Eye (tissue), 1 donor: ENCODE measurements at places on chromosomes 3 and 15.

DNA sequence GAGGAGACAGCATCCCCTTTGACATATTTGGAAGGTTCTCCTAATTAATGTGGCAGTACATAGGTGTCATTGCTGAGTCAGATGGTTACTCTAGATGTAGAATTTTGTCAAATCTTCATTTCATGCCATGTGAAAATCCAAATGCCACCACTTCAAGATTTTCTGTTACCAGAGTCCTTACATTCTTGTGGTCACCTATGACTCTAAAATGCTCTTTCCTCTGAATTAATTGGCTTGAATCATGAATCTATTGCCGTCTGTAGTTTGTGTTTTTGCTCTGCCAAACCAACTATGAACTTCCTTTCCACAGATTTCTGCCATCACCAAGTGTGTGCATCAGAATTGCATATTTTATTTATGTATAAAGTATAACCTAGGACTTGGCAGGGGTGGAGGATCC lies 269.4 kb upstream of the ZPLD1 start:
- DNase-seq, result no peak

DNA sequence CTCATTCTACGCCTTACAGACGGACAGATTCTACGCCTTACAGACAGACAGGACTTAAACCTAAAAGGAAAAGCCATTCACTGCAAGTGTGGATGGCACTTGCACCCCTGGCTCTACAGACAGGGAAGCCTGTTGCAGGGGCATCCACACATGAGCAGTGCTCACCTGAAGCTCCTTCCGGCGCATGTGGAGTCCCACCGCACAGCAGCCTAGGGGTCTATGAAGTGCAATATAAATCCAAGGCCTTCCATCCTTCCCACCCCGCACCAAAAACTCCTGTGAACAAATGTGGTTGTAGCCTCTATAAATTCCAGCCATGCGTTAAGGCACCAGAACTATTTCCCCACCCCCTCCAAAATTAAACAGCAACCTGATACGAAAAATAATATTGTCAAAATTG lies 121.3 kb downstream of the LRIG1 start:
- no peak for DNase-seq

- DNase-seq, result peak; percentile 15
Measured at GRCh38 chr3:156643729-156644389, 30.5 kb upstream of the TIPARP start.

GRCh38 chr3:58556761-58557221 lies 19.8 kb upstream of the ACOX2 start:
- no peak for DNase-seq

DNA sequence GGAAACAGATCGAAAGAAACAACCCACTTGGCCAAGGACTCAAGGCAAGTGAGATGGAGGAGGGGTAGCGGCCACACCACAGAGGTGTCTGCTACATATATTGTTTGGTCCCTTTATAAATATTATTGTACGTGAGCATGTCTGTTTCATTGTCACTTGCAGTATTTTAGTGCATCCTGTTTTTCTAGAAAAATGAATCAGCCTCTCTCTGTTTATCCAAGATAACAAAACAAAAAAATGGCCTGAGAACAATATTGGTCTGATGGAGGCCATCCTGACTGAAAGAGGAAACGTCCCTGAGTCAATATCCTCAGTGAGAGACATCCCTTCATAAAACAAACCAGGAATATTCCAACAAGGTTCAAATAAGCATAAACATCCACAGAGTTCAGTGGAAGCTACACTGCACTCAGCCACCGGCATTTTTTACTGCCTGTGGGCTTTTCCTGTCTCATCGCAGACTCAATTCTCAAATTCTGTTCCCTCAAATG lies 42.0 kb downstream of the WWTR1 start:
- DNase-seq, result no peak

DNA sequence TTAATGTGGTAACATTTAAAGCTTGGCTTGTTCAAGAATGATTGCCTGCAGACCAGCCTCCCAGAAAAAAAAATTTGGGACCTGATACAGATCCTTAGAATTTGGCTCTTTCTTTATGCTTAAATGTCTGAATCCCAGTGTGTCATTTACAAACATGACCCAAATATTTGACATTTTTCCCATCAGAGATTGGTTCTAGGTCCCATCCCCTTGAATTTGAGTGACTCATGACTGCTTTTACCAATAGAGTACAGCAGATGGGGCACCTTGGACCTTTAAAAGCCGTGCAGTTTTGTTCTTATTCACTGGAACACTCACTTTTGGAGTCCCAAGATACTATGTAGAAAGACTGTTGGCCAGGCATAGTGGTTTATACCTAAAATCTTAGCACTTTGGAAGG lies 231.6 kb downstream of the ZIC1 start:
- no peak for DNase-seq

DNA sequence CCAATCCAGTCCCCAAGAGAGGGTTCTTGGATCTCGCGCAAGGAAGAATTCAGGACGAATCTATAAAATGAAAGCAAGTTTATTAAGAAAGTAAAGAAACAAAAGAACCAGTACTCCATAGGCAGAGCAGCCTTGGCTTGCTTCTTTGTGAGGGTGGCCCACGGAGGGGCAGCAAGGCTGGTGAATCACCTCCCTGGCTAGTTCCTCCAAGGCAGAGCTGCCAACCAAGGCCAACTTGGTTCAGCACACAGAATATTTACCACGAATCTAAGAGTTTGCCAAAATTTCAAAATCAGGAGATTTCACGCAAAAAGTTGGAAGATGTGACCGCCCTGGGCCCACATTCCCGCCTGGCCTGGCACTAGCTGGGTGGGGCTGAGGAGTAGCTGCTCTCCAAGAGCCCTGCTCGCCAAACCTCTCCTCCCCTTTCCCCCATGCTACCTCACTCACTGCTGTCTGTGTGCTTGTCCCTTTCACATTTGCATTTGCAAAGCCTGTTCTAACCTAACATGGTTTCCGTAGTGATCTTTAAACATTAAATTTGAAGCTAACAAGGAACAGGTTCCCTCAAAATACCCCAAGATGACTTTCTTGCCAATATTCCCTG lies 26.2 kb upstream of the DCUN1D1 start:
- no peak for DNase-seq

- DNase-seq, result no peak
Measured at GRCh38 chr3:50325497-50326181, 2.4 kb downstream of the TUSC2 start.

- DNase-seq, result no peak
Measured at GRCh38 chr3:149770246-149770645, 18.0 kb upstream of the COMMD2 start.

- DNase-seq, result peak; percentile 92
Measured at GRCh38 chr15:88913017-88913849, at the start of gene MFGE8. Gene MFGE8 (minus strand): TSS chr15:88913379. CDS start chr15:88913319, 60 bp downstream.

- no peak for DNase-seq
Measured at GRCh38 chr3:9100513-9100894, 137.2 kb upstream of the RAD18 start.

GRCh38 chr15:61138156-61138555 lies 90.9 kb downstream of the RORA start:
- DNase-seq, result no peak

DNA sequence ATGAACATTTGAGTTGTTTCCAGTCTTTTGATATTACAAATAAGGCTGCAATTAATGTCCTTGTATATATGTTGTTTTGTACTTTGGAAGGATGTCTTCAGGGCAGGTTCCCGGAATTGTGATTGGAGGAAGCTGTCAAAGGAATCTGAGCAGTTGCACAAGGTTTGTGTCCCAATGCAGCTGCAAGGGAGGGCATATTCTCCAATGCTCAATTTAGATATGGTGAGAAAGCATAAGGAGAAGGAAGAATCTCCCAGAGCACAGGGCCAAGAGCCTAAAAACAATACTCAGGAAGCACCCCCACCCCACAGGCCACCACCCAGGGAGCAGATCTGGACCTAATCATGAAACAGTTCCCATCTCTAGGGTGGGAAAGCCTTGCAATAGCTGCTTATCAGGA lies 228.0 kb upstream of the LRRFIP2 start:
- DNase-seq, result no peak

- no peak for DNase-seq
Measured at GRCh38 chr3:67995206-67995605, 340.8 kb upstream of the SUCLG2 start.

- no peak for DNase-seq
Measured at GRCh38 chr3:50559702-50560101, 7.8 kb downstream of the C3orf18 start.

DNA sequence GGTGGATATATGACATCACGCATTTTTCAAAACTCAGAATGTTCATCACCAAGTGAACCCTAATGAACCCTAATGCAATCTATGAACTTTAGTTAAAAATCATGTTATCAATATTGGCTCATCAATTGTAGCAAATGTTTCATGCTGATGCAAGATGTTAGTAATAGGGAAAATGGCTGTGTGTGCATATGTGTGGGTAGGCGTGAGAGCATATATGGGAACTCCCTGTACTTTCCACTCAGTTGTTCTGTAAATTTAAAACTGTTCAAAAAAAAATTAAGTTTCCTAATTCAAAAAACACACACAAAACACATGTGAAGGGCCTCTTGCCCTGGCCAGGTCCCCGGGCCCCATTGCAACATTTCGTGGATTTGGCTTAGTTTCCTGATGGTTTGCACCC lies 89.7 kb upstream of the PROK2 start:
- DNase-seq, result no peak

DNA sequence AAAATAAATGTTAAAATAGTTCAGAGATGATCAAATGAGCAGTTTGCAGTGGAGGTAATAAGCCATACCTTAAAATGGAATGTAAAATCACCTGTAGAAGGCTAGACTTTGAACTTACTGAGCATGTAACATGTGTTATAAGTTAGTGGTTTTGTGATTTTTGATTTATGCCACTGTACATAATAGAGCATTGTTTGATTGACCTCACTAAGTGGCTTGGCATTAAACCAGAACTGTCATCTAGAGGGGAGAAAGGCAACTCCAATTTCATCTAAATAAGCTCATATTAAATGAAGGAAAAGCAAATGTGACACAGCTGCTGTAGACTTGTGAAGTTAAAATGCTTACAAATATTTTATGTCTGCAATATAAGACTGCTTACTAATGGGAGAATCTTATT lies 387.9 kb downstream of the ZIC1 start:
- DNase-seq, result no peak

- no peak for DNase-seq
Measured at GRCh38 chr3:171801738-171802589, 8.3 kb downstream of the PLD1 start.

- no peak for DNase-seq
Measured at GRCh38 chr3:120145542-120146285, 51.5 kb upstream of the GSK3B start.

DNA sequence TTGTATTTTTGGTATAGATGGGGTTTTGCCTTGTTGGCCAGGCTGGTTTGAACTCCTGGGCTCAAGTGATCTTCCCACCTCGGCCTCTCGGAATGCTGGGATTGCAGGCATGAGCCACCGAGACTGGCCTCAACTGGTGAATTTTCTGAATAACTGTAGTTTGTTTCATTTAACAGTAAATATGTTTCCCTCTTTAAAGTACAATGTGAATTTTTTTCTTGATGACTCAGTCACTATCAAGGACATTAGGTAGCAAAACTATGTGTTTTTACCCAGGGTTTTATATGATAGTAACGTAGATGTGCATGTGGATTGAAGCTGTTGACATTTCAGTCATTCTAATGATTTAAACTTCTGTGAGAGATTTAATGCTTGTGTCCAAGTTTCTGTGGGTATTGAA lies 40.2 kb upstream of the MAPKBP1 start:
- no peak for DNase-seq

DNA sequence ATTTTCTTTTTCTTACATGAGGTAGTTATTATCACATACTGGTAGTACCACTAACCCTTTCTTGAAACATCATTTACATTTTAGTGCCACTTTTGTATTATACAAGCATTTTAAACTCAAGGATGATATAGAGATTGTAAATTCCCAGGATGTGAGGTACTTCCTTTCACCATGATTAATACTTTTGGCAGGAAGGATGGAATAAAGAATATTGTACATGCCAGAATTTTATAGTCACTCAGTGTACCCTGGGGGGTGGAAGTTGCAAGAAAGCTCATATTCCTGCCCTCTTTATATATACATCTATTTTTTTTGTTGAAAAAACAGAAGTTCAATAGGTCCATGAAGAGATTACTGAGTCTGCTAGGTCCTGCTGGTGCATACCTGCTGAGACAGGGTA lies 141.0 kb upstream of the PLSCR5 start:
- DNase-seq, result no peak

GRCh38 chr3:194313560-194314387 lies 37.4 kb downstream of the CPN2 start:
- DNase-seq, result peak; percentile 48

- DNase-seq, result no peak
Measured at GRCh38 chr3:52430416-52430810, 14.5 kb downstream of the SEMA3G start.
